RKO (cell line): ENCODE measurements at places on chromosomes 2 and 18.

DNA sequence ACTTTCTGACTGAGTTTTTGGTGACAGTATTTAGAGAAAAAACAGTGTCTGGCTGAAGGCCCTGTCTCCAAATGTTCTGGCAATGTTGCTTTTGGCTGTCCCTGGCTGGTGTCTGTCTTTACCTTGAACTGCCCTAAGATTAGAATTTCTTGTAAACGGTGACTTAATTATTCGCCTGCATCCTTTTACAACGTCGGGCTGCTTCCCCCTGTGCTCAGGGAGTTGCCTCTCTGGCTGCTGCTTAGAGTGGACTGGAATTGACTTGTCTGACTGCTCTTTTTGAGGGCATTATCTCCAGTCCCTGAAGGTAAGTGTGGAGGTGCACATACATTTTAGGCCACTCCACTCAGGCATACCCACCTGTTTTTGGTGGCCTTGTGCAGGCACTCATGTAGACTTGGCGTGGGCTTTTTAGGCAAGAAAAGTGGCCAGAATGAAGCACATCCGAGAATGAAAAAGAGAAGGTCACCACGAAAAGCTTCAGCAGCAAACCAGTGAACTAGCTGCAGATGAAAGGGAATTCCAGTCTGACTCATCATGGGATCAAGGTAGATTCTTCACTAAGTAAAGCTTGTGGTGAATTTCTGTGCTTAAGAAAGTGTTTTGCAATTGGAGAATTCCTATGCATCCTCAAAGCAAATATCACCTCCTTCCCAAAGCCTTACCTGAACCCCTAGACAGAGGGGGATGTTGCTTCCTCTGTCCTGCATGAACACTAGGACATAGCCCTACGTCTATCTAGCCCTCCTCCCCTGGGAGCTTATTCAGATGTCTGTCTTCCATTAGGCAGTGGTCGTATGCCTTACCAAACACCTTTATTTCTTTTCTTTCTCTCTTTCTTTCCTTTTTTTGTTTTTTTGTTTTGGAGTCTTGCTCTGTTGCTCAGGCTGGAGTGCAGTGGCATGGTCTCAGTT lies 230.3 kb upstream of the TRIB2 start:
- no peak for DNase-seq

- peak; percentile 57 for DNase-seq
Observed at GRCh38 chr2:235116885-235117492, 165.2 kb downstream of the SH3BP4 start.

DNA sequence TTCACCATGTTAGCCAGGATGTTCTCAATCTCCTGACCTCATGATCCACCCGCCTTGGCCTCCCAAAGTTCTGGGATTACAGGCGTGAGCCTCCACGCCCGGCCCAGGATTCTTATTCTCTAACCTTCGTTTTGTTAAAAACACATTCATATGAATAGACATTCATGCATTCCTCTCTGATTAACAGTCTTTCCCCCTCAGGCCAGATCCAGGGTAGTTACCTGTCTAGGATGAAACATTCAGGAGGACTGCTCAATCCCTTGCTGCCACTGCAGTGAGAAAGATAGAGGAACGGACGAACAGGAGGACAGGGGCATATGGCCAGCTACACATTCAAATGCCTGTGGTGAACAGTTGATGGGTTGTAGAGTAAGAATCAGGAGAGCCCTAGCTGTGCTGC lies 39.6 kb upstream of the EPC2 start:
- no peak for DNase-seq

DNA sequence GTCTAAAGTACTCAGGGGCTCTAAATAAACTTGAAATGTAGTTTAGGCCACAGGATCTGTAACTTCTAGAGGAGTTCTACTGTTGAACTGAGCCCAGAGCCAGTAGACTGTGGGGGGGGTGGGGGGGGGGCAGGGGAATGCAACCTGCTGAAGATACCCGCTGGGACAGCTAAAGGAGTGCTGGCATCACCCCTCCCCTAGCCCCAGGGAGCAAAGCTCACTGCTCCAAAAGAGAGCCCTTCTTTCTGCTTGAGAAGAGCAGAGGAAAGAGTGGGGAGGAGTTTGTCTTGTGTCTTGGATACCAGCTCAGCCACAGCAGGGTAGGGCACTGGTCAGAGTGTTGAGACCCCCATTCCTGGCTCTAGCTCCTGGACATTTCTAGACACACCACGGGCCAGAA lies 414.0 kb upstream of the KLHL29 start:
- DNase-seq = no peak

DNA sequence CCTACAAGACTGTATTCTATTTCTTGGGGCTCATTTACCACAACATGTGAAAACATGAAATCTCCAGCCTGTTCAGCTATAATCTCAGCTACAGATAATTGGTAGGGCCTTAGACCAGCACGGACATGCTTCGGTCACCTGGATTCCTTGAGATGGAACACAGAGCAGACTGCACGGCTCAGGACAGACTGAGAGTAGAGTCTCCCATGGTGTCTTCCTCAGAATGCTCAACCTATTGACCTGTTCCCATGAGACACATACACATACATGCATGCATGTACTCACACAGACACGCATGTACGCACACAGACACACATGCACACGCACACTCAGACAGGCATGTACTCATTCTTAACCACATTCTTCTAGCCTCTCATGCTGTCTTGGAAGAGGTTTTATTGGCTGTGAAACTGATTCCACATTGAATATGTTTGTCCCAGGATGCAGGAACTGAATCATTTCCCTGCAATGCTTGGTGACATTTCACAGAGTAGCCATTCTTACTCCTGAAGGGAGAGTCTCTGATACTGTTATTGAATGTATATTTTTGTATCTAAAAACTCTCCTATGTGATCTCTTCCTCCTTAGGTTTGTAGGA lies 23.5 kb upstream of the BZW1 start:
- peak; percentile 56 for DNase-seq

DNA sequence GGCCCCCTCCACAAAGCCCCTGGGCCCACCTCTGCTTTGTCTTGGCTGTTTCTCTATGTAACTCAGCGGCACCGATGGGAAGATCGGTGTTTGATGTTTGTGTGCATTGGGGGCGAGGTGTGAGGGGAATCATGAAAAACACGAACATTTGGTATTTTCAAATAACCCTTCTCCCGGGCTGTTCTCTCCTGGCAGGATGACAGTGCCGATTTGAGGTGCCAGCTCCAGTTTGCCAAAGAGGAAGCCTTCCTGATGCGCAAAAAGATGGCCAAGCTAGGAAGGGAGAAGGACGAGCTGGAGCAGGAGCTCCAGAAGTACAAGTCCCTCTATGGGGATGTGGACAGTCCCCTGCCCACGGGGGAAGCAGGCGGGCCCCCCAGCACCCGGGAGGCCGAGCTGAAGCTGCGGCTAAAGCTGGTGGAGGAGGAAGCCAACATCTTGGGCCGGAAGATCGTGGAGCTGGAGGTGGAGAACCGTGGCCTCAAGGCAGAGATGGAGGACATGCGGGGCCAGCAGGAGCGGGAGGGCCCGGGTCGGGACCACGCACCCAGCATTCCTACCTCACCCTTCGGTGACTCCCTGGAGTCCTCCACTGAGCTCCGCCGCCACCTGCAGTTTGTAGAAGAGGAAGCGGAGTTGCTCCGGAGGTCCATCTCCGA lies 78.1 kb downstream of the MTCL1 start:
- no peak for DNase-seq

- DNase-seq = no peak
Observed at GRCh38 chr18:57947117-57947516, 96.9 kb upstream of the NEDD4L start.

DNA sequence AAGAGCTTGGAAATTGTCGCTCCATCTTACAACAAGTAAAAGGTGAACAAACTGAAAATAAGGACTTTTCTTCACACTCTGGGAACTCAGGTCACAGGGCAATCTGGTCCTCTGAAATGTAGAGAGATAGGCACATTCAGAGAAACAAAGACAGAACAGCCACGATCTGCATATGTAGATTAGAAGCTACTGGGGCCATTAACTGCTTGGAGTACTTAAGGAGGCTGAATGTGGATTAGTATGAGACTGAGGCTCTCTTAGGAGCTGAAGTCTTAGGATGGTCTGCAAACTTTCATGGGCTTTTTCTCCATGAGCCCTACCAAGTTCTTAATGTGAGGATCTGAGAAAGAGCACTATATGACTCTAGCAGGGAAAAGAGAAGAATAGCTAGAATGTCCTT lies 265.3 kb upstream of the NXPH2 start:
- no peak for DNase-seq

- DNase-seq = no peak
Observed at GRCh38 chr2:126699716-126700581, 44.0 kb downstream of the GYPC start.

DNA sequence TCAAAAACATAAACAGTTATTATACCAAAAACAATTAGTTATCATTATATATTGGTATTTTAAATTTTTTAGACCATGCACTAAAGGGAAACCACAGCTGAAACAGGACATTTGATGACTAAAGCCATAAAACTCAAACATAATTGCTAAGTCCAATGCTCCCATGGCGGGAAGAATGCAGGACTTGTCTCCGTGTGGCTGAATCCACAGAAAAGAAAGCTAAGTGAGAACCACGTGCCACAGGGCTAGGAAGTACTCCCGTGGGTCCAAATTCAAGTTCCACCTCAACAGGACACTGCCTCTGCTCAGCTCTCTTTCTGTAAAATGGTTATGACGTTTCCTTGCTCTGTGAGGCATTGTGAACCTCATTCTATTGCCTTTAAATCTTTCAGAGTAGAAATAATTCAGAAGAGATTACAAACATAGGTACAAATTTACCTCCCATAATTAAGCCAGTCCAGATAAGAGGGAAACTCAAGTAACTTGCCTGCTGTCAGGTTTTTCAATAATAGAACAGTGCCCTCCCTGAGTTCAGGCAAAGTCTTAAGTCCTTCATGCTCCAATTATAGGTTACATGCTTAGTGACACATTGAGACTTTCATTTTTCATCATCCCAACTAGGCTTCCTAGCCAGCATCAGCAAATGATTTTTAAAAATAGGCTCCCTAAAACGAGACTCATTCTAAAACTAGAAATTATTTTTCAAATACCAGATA lies 36.7 kb downstream of the FTCDNL1 start:
- DNase-seq = no peak

- peak; percentile 59 for DNase-seq
Observed at GRCh38 chr2:119264781-119265692, 41.4 kb downstream of the STEAP3 start.

GRCh38 chr2:185433824-185434223 lies 304.8 kb upstream of the FSIP2 start:
- DNase-seq = no peak

GRCh38 chr2:183269956-183270355 lies 145.7 kb downstream of the NUP35 start:
- no peak for DNase-seq

GRCh38 chr2:16025211-16025875 lies 85.0 kb downstream of the MYCN start:
- no peak for DNase-seq

GRCh38 chr2:193153576-193153975 lies 958.8 kb upstream of the TMEFF2 start:
- no peak for DNase-seq

DNA sequence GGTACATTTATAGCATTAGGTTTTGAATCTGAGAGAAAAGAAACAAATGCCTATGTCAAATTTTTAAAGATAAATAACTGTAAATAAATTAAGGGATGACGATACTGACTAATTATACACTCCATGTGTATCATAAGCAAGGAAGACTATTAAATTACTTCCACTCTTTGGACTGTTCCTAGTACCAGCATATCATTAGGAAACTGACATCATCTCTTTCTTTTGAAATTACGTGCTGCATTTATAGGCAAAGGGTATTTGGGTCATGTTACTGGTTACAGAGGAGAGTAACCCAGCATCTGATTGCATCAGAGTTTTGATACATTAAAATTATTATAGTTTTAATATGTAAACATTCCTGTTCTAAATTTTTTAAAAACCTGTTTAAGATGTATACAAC lies 309.7 kb downstream of the XIRP2 start:
- DNase-seq = no peak

GRCh38 chr18:71221405-71221804 lies 932.6 kb downstream of the SOCS6 start:
- DNase-seq = no peak

DNA sequence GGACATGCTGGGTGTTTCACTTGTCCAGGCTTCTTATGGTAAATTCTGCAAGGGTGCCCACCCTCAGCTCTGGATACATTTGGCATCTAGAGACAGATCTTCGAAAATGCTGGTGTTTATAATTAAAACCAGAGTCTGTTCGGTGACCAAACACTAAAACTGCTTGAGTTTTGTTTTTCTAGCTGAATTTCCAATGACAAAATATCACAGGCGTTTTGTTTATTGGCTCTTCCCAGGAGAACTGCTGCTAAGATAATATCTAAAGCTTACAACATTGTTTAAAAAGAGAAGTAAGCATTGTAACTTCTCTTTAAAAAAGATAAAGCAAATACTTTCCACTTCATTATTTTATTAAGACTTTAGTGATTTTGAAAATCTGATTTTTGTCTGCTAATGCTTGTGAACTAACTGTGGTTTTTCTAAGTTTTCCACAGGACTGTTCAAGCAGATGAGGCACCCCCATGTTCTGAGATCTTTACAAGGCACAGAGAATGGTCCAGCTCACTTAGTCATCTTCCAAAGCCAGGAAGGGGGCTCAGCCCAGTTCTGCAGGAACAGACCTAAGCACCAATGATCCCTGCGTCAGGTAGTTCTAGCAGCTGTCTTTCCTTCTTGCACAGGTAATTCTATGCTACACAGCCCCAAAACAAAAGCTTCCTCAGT lies 94.8 kb upstream of the LTBP1 start:
- DNase-seq = no peak

- no peak for DNase-seq
Observed at GRCh38 chr2:223853425-223853837, 16.0 kb upstream of the AP1S3 start.

GRCh38 chr2:55592130-55592529 lies 25.3 kb downstream of the PPP4R3B start:
- no peak for DNase-seq

DNA sequence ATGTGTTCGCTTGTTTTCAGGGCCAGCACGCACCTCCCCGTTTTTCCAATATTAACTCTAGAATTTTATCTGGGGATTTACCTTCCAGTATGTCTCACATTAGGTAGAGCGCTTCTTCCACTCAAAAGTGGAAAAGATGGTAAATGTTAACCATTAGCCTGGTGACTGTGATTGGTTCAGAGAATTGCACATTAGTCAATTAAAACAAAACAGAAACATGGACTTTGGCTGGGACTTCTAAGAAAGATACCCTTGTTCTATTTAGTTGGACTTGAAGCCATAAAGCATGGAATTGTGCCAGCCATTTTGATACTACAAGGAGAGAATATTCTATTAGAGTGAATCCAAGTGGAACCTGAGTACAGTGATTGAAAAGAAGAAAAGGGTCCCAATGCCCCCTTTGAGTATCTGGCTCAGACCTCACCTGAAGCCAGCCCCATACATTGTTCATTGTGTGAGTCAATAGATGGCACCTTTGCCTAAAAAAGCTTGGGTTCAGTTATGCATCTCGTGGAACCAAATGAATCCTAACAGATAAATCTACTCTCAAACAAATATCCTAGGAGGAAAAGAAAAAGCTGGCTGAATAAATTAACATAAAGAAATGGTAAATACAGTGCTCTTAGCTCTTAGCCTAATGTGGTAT lies 354.3 kb downstream of the IRS1 start:
- no peak for DNase-seq

- DNase-seq = no peak
Observed at GRCh38 chr2:33067598-33067997, 120.8 kb downstream of the LTBP1 start.
